ENCODE measurements at places on chromosomes 1 and 21.

DNA sequence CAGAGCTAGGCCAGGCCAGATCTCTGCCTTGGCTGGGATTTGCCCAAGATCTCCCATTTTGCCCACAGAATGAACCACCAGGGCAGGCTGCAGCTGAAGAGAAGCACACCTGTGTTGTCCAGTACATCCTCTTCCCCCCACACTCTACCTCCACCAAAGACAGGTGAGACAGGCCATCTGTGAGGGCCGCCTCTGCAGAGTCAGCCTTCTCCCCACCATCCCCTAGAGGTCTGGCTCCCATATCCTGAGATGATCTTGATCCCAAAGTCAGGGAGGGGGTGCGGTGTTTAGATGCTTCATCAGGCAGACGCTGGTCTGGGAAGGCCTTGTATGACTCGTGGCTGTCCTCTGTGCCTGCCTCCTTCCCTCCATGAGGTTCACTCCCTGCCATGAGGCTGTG lies 28.7 kb downstream of the HYI start:
- no peak for DNase-seq

DNA sequence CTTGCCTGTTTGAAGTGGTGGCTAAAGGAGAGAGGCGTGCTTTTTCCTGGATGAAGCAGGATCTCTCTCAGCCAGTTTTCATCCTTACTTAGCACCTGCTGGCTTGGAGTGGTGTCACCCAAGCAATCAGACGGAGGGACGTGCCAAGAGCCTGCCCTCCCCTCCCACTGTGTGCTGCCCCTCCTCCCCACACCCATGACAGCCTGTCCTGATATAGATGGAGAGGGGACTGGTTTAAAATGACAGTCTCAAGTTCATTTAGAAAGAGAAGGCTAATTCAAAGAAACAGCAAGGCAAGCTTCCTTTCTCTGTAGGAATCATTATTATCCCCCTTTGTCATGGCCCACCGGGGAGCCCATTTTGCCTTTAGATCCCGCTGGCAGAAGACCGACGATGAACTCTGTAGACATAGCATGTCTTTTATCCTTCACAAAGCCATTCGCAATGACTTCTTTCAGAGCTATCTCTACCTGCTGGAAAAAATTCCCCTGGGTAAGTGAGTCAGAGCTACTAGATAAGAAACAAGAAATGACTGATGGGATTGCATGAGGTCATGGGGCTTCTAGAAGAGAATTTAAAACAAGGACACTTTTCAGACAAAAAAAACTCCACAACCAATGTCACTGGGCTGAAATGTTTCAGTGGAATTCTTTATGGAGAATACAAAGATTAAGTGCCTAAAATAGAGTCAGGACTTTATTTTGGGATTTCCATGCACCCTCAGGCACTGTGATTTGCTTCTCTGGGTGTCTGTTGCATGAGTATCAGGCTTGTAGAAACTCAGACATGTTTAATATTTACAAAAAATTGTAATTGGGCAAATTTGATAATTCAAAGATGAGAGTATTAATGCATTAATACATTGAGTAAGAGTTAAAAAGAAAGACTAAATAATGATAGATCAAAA lies at the start of gene NTMT2:
Gene NTMT2 (plus strand): TSS at position 190 of the 907 bp plus-strand sequence. CDS start 149 bp downstream, at position 339.
- no peak for DNase-seq

- no peak for DNase-seq
Observed at GRCh38 chr1:191174298-191174697, 696.6 kb upstream of the BRINP3 start.

DNA sequence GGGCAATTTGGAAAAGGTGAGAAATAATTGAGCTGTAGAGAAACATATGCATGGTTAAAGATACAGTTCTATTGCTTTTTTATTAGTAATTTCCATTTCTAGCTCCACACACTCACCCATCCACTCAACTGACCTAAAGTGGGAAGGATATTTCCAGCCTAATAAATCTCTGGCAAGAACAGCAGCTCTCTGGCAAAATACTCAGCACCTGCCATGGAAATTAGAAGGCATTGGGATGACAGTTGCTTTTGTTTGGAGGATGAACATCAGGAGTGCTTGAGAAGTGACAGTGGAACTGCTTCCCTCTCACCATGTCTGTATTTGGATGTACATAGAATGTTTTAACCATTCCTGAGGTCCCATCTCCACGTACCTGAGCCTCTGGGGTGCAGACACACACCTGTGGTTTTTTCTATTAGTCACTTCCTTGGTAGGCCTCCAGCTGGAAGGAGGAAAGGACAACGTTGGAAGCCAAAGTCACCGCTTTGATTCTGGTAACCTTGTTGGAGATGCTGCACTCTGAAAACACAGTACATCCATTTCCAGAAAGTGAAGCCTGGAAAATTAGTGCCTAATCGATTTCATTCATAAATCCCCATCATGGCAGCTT lies 62.3 kb upstream of the RUNX1 start:
- DNase-seq = no peak

GRCh38 chr1:204475656-204476432 lies 18.8 kb downstream of the PIK3C2B start:
- no peak for DNase-seq

- DNase-seq = peak; percentile 33
Observed at GRCh38 chr1:1779691-1780597, 1.7 kb upstream of the NADK start.

- no peak for DNase-seq
Observed at GRCh38 chr21:33751120-33751519, 108.8 kb downstream of the ITSN1 start.

DNA sequence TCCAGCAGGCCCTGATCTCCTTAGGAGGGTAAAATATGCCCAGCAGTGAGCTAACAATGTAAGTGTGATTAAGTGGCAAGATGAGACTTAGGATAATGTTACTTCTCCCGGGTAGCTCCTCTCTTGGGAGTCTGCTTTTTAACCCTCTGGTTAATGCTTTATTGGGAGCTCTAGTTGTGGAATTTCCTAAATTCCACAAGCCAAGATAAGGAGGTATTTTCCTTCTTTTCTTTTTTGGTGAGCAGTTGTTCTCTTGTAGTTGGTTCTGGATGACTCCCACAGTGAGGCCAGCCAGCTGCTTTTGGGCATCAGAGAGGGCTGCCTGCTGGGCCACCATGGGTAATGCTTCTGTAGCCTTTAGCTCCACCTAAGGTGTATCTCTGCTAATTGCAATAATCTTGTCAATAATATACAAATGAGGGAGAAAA lies 19.3 kb downstream of the C1orf52 start:
- no peak for DNase-seq

DNA sequence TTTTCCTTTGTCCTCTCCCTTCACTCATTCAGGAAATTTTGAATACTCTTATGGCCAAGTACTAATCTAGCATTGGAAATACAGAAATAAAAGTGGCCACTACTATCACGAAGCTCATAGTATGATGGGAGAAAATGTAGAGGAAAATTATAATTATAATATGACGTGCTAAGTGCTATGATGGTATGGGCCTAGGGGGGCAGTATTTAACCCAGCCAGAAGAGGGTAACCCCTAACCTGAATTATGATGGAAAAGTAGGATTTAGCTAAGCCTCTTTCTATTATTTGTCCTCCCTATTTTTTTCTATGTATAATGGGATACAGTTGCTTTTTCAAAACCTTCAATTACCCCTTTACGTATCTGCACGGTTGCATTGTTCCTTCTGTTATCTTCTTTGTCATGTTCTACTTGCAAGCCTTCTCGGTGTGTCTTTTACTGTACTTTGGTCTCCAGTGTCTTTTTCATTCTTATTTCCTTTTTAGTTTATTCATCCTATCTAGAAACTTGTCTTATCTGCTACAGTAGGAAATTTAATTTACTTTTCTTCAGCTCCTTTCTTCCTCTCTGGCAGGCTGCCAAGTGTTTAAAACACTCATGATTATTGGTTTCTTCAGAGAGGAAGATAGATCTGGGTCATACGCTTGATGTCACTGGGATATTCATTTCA lies 88.8 kb upstream of the GPR52 start:
- DNase-seq = no peak

DNA sequence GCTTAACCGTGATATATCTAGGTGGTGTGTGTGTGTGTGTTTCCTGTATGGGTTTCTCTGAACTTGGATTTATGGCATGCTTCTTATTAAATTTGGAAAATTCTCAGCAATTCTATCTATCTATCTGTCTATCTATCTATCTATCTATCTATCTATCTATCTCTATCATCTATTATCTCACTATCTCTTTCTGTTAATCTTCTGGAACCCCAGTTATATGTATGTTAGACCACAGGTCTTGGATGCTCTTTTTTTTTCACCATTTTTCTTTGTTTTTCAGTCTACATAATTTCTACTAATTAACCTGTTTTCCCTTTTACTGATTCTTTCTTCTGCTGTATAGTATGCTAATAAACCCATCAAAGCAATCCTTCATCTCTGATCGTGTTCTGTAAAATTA lies 538.0 kb downstream of the PTPRU start:
- DNase-seq = no peak

DNA sequence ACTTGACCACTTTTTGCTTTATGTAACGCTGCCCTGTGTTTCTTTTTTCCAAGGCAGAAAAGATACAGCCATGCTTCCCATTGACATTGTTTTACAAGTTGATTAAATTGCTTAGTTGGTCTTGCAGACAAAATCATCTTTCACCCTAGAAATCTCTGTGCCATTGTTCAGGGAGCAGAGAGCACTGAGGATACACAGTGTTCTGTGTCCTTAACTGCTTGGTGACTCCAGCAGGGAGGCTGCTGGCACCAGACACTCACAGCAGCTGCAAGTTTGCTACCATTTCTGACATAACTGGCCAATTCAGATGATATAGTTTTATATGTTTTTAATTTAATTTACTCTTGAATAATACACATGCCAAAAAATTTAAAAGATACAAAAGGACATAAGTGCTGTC lies 118.7 kb downstream of the RGS2 start:
- no peak for DNase-seq

DNA sequence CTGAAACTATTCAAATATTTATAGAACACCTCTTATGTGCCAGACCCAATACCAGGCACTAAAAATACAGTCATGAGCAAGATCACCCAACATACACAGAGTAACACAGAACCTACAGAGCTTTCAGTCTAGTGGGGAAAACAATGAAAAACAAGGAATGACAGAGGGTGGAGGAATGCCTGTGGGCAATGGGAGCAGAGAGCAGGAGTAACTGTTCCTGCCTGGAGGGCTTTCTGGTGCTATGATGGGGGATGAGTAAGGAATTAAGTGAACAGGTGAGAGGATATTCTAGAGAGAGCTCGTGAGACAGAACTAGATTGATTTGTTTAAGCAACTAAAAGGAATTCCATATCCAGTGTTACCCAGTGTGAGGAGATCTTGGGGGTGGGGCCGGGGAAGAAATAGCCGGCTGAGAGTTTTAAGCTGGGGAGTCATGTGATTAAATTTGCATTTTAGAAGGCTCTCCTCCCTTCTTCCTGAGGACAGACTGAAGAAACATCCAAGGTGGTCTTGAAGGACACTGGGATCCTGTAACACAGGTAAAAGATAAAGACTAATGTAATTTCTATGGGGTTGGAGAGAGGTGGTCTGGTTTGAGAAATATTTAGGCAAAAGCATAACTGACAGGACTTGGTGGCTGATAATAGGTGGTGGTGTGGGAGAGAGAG lies 2.1 kb upstream of the CD53 start:
- no peak for DNase-seq

DNA sequence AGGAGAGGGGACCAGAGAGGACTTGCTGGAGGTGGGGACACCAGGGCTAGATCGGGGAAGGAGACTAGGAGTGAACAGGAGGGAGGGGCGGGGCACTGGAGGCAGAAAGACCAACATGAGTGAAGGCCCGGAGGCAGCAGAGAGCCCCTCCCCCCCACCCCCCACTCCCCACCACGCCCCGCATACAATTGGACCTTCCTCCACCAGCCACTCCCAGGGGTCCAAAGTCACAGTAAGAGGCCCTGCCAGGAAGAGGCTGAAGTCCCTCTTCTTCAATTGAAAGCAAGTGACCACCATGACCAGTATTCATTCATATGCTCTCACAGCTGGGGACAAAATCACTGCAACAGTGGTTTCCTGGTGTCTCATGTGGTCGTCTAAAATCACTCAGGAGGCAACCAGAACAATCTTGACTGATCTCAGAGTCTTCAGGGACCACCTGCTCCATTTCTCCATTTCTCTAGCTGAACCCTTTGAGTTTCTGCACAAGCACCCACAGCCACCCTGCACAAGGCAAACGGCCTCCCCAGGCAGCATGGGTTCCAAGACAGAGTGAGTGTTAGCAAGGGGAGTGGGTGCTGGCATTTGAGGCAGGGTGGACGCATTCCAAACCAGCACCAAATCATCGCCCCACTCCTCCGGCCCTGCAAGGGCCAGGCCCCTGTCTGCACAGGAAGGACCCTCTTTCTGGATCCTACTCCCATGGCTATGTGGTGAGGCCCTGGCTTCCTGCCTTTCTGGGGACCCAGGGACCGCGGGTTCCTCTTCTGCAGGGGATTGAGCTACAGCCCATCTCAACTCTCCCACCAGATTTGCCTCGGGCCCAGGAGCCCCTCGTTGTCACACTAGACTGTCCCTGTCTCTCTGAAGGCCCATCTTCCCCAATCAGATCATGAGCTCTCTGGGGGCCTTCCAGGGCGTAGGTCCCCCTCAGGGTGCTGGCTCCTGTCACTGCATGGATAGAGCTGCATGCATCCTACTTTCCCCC lies 17.0 kb downstream of the LAPTM5 start:
- DNase-seq = no peak

DNA sequence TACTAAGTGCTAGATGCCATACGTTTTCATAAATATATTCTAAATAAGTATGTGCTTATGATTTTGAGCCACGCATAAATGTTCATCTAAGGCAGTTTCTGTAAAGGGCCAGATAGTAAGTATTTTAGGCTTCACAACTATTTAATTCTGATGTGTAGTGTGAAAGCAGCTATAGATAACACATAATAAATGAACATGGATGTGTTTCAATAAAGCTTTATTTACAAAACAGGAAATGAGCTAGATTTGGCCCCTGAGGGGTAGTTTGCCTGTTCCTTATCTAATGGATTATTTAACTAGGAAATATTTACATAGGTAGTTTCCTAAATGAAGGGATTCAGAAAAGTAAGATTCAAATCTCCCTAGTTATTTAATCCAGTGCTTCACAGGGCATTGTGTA lies 557.6 kb upstream of the PKN2 start:
- no peak for DNase-seq
